ENCODE measurements at places on chromosomes 13 and 19.

GRCh38 chr19:58554494-58555368 is at the start of gene CHMP2A:
Gene CHMP2A (minus strand): TSS chr19:58555105. CDS start chr19:58554212, 893 bp downstream.
- DNase-seq: peak; percentile 98

DNA sequence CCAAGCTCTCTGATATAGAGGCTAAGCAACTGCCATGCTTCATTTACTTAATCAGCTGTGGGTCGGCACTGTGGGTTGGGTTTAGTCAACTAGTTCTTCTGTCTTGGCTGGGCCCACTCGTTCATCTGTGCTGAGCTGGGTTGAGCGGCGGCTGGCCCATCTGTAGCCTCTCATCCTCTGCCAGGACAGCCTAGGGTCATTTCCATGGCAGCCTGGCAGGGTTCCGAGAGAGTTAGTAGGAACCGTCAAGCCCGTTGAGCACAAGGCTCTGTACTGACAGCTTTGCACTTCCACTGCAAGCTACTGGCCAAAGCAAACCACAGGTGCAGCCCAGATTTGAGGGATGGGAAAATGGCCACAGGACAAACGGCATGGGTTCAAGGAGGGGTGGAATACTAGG is 6.6 kb upstream of the ZNF835 start:
- DNase-seq: no peak

- peak; percentile 40 for DNase-seq
Observed at GRCh38 chr13:42272115-42272803, at the start of gene AKAP11. Gene AKAP11 (plus strand): TSS chr13:42272152. CDS start chr13:42286349, 14,197 bp downstream.

DNA sequence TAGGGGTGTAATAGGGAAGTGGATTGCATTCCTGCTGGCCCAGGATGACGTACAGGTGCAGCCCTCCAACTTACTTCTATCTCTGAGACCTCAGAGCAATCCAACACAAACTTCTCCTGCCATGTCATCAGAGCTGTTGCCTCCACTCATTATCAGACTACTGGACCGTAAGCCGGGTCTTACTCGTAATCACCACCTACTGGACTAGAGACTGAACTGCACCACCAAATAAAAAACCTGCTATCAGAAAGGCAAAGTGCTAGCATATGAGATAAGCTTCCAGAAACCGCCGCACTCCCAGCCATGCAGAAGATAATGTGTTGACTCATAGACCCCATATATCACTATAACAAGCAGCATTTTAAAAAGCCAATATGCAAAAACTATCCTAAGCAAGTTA is 102.0 kb downstream of the SLITRK1 start:
- no peak for DNase-seq

- peak; percentile 45 for DNase-seq
Observed at GRCh38 chr13:41222259-41222852, 28.0 kb upstream of the KBTBD7 start.

GRCh38 chr13:46008631-46009030 is 43.9 kb downstream of the ZC3H13 start:
- DNase-seq: no peak

- peak; percentile 8 for DNase-seq
Observed at GRCh38 chr19:35856546-35857149, at the start of gene KIRREL2. Gene KIRREL2 (plus strand): TSS chr19:35856911. CDS start chr19:35857120, 209 bp downstream.

GRCh38 chr13:112464720-112465119 is 88.6 kb downstream of the SPACA7 start:
- no peak for DNase-seq

DNA sequence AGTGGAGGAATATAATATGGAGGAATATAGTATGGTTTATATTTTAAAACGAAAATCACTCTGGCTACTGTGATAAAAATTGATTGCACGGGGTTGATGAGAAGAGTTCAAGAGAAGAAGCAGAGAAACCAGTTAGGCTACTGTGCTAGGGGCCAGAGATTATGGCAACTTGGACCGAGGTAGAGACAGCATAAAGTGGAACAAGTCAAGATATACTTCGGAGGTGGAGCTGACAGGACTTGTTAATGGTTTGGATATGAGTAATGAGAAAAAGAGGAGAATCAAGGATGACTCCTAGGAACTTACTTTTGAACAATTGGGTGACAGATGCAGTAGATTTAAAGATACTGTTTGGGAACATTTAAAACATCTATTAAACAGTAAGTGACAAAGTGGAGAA is 6.6 kb upstream of the WDFY2 start:
- DNase-seq: no peak

DNA sequence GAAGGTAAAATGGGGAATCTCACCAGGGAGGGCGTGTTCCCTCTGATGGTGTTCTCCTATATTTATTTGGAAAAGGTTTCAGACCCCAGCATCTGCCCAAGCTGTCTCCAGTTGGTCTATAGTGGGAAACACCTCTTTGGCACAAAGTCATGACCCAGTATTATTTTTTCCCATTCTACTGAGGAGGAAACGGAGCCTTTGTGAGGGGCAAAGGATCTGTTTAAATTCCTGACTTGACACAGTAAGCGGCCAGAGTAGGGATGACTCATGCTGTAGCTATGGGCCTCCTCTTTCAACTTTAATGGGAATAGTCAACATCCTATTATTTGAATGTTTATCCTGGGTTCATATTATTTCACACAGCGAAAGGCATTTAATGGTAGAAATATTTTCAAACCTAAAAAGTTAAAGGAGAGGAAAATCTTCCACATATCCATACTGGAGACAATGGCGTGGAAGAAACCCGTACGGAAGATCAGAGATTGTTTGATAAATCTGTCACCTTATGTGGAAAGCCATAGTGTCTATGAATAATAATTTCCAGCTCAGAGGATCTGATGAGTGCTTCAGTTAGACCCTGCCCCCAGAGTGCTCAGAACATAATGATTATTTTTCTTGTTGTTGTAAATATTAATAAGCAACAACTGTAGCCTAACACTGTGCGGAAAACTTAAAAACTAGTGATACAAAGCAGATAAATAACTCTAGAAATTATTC is 126.0 kb downstream of the FOXO1 start:
- DNase-seq: no peak

DNA sequence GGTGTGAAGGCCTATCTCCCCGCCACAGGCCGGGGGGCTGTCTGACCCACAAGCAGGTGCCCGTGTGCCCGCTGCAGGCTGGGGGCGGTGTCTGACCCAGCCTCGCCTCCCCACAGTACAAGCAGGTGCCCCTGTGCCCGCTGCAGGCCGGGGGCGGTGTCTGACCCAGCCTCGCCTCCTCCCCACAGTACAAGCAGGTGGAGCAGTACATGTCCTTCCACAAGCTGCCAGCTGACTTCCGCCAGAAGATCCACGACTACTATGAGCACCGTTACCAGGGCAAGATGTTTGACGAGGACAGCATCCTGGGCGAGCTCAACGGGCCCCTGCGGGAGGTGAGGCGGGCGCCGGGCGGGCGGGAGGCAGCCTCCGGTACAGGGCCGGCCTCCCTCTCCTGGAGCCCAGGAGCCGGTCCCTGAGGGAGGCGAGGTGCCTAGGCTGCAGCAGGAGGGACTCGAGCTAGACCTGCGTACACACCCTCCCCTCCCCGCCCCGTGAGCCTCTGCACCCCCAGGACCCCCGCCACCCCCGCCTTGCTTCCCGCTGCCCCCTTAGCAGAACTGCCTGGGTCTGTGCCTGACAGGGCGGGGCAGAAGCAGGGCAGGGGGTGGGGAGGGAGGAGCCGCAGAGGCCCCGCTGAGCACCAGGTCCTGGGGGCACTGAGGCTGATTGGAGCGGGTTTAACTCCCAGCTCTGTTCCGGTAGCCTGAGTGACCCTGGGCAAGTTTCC is 20.6 kb downstream of the HCN2 start:
- DNase-seq: no peak

GRCh38 chr19:44624840-44625354 is 11.5 kb downstream of the IGSF23 start:
- DNase-seq: no peak

DNA sequence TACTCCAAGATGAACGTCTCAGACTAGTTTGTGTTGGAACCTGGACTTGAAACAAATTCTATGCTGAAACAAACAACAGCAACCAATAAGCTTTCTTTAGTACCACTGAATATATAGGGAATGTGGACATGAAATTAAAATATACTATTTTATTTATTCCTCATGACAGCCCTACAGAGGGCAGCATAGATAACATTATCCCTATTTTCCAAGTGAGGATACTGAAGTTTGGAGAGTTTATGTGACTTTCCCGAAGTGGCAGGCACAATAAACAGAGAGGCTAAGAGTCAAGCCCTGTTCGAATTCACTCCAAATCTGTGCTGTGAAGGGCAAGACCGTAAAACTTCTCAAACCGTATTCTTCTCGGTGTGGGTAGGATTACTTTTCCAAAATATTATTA is 509.9 kb upstream of the GPC6 start:
- DNase-seq: no peak

DNA sequence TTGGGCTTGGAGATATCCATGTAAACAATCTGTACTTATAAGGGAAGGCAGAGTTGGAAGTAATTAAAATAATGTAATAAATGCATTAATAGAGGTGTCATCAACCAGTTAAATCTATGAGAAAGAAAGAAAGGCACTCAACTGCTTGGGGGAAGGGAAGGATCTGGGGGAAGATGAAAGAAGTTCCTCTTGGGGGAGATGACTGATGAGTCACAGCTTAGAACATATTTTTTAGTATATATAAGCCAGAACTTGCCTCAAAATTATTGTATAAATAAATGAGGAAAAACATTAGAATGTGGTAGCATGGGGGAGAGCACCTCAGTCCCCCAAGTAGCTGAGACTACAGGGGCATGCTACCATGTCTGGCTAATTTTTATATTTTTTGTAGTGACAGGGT is 205.8 kb downstream of the GGACT start:
- no peak for DNase-seq

GRCh38 chr19:49570997-49571676 is 9.2 kb downstream of the NOSIP start:
- peak; percentile 24 for DNase-seq

GRCh38 chr13:112572366-112572765 is 15.6 kb downstream of the TUBGCP3 start:
- no peak for DNase-seq

DNA sequence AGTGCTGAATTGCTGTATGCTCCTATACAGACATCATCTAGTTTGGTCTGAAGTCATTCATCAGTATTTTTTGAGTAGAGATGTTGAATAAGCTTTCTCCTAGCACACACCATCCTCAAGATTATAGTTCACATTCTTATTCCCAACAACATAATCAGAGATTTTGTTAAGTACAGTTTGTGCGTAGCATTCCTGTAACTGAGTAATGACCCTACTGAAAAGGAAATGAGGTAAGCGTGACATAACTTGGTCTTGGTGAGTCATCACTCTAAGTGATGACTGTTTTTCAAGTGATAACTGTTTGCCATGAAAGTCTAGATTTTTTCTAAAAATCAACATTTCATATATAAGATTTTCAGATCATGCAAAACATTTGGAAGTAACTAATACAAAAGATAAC is 18.5 kb upstream of the FAM216B start:
- DNase-seq: no peak

- DNase-seq: no peak
Observed at GRCh38 chr13:45082964-45083363, 37.3 kb upstream of the GTF2F2 start.
